ENCODE measurements at places on chromosomes 13 and 19.

- no peak for DNase-seq
These were observed 20.1 kb upstream of the N4BP2L1 start for GRCh38 chr13:32447894-32448623.

- no peak for DNase-seq
These were observed 11.6 kb downstream of the ADPRHL1 start for GRCh38 chr13:113441661-113442060.

- no peak for DNase-seq
These were observed 185.7 kb upstream of the KL start for GRCh38 chr13:32830336-32831031.

DNA sequence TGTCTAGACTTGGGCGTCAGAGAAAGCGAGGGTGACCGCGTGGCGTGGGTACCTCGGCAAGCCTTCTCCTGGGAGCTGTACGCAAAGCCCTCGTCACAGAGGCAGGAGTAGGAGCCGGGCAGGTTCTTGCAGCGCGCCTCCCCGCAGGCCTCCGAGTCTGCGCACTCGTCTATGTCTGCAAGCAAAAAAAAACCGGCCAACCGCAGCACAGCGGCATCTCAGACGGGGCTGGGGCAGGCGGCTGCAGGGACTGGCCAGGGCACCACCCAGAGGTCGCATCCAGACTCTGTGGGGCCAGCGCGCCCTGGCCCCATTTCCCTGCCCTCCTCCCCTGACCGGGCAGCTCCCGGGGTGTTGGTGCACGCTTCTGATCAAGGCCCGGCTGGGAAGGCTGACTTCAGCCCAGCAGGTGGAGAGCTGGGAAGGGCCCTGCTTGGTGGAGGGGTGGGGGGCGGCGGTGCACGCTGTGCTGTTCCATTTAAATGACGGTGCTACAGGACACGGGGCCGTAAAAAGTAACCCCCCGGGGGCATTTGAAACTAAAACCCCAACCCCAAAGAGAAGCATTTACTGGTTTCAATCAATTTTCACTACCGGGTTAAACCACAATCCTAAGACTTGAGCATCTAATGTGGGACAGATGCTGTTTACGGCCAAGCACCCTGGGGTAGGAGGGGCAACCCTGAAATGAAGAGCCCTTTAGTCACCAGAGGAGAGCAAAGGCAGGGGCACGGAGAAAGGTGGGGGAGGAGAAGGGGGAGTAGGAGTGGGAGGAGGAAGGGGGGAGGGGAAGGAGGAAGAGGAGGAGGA lies 28.2 kb downstream of the GAS6 start:
- no peak for DNase-seq

GRCh38 chr19:51136851-51137551 lies 5.1 kb upstream of the SIGLEC7 start:
- DNase-seq = no peak

DNA sequence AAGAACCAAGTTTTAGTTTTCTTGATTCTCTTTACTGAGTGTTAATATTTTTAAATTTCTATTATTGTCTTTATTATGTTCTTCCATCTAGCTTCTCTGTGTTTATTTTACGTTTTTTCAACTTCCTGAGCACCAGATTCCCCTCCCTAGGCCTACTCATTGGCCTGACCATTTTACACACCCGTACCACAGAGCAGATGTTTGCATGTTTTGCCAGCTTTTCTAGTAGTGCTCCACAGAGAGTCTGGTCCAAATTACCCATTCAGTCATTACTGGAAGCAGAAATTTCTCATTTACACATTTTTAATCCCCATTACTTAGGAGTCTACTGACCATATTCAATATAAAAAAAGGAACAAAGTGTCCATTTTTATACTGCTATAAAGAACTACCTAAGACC lies 66.9 kb downstream of the ING1 start:
- no peak for DNase-seq

DNA sequence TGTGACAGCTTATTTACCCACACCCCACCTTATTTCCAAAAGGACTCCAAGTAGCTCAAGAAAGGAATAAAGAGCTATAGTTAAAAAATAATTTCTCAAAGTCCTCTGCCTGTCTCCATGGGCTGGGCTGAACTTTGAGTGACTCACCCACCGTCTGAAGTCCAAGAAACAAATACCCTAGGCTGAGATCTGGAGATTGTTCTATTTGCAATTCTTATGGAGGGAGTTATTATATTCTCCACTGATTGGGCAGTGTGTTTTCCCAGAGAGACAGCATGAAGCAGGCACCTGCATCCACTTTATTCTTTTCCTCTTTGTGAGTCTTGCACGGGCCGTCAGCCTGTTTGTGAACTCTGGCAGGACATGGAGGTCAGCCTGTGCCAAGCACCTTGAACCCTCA lies 63.2 kb downstream of the SHISA2 start:
- DNase-seq = no peak

- DNase-seq = no peak
These were observed 71.7 kb downstream of the SIAH3 start for GRCh38 chr13:45779901-45780300.

DNA sequence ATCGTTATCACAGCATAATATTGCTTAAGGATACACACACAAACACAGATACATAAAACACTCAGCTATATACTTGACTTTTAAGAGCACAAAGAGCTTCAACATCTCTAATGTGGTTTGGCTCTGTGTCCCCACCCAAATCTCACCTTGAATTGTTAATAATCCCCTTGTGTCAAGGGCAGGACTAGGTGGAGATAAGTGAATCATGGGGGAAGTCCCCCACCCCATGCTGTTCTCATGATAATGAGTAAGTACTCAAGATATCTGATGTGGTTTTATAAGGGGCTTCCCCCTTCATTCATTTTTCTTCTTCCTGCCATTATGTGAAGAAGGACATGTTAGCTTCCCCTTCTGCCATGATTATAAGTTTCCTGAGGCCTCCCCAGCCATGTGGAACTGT lies 481.4 kb downstream of the PCDH9 start:
- no peak for DNase-seq

DNA sequence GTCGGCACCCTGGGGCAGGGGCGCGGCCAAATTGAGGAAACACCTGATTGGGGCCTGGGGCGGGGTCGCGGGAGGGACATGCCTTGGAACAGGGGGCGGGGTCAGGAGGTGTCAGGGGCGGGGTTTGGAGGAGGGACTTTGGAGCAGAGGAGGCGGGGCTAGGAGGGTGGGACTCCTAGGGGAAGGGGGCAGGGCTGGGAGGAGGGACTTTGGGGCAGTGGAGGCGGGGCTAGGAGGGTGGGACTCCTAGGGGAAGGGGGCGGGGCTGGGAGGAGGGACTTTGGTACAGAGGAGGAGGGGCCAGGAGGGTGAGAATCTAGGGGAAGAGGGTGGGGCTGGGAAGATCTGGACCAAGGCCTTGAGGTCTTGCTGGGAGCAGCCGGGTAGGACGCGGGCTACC lies 21.9 kb downstream of the GRIN2D start:
- no peak for DNase-seq

- no peak for DNase-seq
These were observed 302.8 kb downstream of the MYO16 start for GRCh38 chr13:108932196-108932595.

DNA sequence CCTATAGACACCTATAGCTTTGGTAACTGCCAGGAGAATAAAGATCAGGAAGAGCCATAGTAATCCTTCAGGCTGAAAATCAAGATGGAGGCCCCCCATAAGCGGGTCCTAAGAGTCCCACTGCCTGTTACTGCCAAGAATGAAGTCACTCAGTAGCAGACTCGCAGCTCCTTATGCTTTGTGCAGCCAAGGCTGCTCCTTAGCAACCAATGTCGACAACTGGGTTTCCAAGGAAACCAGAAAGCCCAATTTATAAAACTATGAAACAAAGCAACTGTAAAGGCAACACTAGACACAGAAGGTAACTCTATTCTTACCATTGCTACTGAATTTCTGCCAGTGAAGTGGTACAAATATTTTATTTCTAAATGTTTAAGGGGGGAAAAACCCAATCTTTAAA lies 56.5 kb downstream of the DCLK1 start:
- no peak for DNase-seq

DNA sequence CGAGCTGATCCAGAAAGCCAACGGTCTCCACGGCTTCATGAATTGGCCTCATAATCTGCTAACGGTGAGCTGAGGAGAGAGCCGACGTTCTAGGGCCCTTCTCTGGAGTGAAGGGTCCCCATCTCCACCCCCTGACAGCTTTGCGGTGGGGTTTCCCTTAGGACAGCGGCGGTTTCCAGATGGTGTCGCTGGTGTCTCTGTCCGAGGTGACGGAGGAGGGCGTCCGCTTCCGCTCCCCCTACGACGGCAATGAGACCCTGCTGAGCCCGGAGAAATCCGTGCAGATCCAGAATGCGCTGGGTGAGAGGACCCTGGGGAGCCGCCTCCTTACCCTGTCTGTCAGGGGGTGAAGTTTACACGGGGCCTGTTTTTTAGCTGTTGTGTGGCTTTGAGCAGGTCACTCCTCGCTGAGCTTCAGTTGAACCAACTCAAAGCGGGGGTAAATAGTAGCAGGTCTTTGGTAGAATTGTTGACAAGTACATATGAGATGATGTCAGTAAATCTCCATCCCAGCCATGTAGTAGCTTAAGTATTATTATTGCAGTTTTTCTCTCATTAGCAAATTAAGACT lies 801 bp downstream of the QTRT1 start:
- no peak for DNase-seq

DNA sequence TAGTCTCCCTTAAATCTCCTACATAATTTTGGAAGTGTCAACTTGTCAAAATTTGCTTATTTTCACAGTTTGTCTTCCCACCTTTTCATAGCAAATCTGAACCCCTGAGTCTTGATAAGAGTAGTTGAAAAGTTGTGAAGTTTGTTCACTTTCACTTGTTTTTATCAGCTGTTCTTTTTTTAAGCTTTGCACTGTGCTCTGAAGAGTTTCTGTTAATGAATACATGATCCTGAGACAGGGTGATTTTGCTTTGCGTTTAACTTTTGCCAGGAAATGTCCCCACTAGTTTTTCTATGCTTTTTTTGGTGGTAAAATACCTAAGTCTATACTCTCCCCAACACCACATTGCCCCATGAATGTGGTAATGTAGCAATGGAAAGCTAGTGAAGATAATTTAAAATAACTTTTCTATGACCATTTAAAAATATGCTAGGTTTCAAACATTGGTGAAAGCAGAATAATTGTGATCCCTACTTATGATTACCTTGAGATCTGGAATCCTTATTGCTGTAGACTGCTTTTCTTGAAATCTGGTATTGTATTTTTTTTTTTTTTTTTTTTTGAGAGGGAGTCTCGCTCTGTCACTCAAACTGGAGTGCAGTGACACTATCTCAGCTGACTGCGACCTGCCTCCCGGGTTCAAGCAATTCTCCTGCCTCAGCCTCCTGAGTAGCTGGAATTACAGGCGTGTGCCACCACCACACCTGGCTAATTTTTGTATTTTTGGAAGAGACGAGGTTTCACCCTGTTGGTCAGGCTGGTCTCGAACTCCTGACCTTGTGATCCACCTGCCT lies 5.4 kb downstream of the NUP58 start:
- DNase-seq = no peak

DNA sequence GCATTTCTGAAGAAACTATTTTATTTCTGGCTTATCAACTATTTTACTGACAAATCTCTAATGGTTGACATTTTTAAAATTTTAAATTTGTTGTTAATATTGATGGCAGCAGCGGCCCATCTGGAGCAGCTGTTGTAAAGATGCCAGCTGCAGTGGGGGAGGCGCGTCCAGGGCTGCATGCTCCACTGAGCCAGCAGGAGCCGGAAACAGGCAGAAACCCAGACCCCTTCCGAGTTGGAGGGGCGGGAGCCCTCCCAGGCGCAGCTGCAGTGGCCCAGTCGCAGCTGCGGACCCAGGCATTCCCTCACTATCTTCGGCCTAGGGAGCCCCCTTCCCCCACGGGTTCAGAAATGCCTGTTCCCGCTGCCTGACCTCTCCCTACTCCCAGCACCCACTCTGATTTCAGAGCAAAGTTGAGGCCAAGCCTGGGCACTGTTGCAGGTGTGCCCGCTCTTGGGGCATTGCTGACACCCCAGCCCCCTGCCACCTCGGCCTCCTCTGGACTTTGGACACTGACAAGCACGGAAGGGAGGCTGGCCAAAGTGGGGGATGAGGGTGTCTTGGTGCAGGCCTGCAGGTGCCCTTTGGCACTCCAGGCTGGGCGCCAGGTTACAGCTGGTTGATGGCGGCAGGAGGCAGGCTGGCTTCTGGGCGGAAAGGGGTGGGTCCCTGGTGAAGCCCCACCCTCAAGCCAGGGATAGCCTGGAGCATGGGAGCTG lies 69.2 kb downstream of the PIBF1 start:
- peak; percentile 31 for DNase-seq

GRCh38 chr13:105353654-105354053 lies 1181.8 kb downstream of the EFNB2 start:
- DNase-seq = no peak

DNA sequence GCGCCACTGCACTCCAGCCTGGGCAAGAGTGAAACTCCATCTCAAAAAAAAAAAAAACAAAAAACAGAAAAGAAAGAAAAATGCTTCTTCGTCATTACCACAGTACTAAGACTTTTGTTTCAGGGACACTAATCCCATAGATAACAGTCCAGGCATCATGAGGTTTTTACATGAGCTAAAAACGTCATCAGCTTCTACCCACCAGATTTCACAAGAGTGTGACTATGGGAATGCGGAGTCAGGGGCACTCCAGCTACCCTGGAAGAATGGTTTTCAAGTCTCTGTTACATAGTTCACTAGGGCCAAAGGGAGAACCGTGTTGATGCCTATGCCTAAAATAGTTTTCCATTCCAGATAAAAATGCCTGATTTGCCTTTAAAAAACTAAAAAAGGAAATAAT lies 33.2 kb downstream of the RAB20 start:
- DNase-seq = no peak

DNA sequence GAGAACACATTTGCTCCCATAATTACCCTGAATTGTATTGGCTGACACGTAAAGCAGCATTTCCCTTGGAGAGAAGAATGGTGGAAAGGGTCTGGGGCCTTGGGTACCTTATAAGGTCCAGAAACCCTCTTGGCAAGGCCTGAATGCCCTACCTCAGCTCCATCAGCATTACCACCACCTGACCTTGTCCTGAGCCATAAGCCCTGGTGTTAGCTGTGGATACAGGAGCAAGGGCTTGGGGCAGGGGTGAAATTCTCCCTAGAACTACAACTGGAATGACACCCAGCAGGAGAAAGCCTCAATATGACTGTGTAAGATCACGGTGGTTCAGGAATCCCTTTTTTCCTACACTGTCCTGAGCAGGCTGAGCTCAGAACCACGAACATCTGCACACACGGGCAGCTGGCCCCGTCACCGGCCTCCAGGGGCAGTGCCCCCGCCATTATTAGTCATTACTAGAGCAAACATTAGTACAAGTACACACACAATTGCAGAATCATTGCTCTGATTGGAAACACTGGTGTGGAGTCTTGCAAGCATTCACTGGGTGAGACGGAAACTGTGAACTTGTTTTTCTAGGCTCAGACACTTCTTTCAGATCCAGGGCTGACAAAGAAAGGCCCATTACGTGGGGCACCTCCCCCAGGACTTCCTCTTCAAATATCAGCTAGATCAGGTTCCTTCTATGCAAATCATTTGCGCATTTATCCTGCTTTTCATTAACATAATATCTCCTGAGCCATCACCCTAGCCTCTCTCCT lies 26.8 kb upstream of the MTIF3 start:
- no peak for DNase-seq
